Right hindlimb (tissue), 1 donor: ENCODE measurements at places on chromosomes 6 and 20.

DNA sequence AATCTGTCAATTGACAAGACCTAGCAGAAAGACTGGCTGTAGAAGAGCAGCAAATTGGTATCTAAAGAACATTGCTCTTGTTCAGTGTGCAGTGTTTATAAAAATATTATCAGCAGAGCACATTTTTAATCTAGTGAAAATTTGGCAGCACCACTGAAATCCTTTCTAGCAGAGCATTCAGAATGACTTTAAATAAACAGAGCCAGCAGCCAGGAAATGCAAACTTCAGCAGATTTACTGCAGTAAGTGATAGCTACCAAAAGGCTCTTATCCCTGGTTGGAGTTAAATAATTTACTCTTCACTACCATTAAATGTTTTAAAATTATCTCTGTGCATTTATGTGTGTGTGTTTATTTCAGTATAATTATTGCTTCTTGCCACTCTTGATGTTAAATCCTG, 590.9 kb upstream of the CITED2 start:
- DNase-seq, result no peak

DNA sequence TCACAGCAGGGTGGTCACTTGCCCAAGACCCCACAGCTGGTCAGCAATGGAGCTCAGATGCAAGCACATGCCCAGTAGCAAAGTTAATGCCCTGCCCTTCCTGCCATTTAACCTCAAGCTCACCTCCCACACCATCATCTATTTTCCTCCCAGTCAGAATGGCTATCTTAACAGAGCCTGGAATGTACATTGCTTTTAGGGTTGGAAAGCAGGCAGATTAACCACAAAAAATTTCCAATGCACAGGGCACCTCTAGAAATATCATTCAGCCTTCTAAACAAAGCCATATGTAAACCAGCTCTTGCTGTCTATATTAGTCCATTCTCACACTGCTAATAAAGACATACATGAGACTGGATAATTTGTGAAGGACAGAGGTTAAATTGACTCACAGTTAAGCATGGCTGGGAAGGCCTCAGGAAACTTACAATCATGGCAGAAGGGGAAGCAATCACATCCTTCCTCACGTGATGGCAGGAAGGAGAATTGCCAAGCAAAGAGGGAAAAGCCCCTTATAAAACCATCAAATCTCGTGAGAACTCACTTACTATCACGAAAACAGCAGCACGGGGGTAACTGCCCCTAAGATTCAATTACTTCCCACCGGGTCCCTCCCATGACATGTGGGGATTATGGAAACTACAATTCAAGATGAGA, 106.9 kb downstream of the FYN start:
- DNase-seq, result no peak

DNA sequence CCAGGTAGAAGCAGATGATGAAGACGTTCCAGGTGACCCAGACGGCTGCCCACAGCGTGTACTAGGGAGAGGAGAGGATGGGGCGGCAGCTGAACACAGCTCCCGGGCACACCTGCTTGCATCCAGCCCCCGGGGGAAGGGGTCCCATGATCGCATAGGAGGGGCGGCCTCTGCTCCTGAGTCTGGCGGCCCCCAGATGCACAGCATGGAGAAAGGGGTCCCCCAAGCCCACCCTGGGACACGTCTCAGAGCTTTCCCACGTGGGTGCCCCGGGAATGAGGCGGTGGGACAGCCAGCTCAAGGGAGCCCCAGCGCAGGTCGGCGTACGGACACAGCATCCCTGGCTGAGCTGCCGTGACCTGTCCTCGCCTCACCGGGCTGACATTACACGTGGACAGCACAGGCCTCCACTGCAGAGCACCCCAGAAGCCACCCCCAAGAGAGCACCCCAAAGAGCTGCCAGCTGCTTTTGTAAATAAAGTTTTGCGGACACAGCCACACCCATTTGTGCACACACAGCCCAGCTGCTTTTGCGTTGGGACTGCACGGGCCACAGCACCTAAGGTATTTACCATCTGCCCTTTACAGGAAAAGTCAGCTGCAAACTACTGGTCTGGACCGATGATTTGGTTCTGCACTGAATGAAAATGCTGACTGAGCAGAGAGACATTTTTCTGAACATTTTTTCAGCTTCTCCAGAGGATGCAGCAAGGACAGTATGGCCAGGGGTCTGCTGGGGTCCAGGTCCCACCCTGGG, 5.2 kb downstream of the NKAIN4 start:
- no peak for DNase-seq

- peak; percentile 36 for DNase-seq
Observed at GRCh38 chr6:159203304-159204005, 34.3 kb downstream of the FNDC1 start.

DNA sequence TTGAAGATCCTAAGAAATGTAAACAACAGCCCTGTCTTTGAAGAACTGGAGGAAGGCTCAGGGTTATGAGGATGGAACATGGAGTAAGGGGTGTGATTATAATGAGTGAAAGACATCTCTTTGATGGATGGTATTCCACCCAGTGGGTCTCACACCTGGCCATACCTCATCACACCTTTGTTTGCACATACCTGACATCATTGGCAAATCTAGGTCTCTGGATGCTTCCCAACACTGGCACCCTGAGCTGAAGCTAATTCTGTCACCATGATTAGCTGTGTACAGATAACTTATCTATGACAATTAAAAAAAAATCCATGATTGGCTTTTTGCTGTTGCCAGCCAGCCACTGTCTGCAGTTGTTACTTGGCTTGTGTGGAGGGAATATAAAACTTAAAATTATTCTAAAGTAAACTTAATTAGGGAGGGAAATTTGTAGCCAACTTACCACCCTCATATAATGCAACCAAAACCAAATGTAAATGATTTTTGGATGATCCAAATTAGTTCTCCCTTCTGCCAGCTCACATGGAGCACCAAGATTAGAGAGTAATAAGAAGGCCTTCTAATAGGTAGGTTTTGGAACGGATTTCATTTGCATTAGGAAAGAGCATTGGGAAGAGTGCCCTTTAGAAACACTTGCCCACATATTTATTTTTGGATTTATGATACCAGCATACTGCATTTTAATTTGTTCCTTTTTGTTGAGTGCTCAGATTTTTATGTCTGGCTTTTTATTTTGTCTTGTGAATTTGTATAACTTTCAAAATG, 249.5 kb downstream of the SOX4 start:
- DNase-seq, result no peak
